ENCODE measurements at places on chromosomes 13 and 19.

DNA sequence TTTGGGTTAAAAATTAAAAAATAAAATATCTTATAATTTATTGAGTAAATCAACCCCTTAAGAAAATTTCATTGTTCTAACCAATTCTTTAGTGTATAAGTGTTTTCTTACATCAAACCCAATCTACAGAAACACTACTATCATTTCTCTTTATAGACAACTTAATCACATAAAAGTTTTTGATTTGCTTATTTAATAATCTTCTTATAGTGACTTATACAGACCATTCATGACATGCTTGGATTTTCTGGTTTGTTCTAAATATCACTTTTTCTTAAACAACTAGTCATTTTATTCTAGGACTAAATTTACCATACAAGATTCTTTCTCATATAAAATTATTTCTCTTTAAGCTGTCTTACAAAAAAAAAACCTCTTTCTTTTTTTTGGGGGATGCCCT is 27.3 kb upstream of the ZSCAN5A start:
- DNase-seq: no peak

DNA sequence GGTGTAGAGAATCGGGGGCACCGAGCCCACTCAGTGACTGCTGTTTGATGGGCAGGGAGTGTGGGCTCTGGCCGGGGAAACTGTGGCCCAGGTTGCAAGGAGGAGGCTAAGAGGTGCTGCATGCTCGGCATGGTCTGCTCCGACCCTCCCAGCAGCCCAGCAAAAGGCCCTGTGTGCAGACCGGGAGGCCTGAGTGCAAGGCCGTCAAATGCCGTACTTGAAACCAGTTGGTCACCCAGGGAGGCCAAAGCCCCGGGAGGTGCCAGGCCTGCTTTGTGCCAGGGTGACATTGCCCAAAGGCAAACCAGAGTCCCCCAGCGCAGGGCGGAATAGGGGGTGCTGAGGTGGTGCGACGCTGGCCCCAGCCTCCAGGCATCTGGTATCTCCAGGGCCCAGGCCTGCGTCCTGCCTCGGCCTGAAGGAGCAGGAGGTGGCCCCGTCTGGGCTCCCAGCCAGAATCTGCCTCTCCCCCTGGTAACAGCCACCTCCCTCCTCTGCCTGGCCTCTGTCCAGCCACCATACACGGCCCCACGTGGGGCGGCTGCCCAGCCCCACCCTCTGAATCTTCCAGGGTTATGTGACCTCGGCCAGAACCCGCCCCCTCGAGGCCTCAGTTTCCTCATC is 4.0 kb downstream of the PIK3R2 start:
- peak; percentile 12 for DNase-seq

DNA sequence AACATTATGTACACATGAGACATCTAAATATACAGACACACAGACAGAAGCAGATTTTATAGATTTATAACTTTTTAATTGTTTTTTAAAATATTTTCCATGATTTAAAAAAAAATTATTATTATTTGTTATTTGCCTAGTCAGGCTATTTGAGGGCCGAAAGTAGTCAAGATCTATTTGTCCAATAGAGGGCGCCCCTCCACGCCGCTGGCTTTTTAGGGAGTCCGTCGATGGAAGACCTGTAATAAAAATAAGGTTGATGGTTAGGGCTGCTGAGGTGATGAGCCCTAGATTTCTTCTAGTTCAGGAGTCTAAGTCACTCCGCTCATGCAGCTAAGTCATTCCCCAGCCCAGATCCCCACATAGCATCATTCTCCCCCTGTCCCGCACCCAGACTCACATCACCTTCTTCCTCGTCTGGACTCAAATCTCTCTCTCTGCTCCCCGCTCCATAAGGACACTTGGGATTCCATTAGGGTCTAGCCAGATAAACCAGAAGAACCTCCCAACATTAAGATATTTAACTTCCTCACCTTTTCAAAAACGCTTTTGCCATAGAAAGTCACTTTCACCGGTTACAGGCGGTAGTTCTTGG is 33.9 kb upstream of the CEACAM21 start:
- DNase-seq: no peak

- DNase-seq: no peak
These were observed 18.1 kb downstream of the NKPD1 start for GRCh38 chr19:45142726-45143110.

- no peak for DNase-seq
These were observed 274.9 kb downstream of the KCNRG start for GRCh38 chr13:50290186-50290585.

- no peak for DNase-seq
These were observed 3.2 kb downstream of the ZNF446 start for GRCh38 chr19:58479303-58479702.

GRCh38 chr13:90746230-90746629 is 601.3 kb upstream of the MIR17HG start:
- DNase-seq: no peak

DNA sequence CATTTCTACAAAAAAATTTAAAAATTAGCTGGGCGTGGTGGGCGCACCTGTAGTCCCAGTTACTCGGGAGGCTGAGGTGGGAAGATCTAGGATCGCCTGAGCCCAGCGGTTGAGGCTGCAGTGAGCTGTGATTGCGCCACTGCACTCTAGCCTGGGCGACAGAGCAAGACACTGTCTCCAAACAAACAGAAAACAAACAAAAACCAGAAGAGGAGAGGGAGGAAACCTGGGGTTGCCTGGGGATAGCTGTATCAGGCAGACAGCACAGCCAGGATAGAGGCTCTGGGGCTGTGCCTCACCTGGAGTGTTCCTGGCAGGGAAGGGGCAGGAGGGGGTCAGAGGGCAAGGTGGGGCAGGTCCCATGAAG is 2.6 kb upstream of the POLR2E start:
- DNase-seq: no peak

DNA sequence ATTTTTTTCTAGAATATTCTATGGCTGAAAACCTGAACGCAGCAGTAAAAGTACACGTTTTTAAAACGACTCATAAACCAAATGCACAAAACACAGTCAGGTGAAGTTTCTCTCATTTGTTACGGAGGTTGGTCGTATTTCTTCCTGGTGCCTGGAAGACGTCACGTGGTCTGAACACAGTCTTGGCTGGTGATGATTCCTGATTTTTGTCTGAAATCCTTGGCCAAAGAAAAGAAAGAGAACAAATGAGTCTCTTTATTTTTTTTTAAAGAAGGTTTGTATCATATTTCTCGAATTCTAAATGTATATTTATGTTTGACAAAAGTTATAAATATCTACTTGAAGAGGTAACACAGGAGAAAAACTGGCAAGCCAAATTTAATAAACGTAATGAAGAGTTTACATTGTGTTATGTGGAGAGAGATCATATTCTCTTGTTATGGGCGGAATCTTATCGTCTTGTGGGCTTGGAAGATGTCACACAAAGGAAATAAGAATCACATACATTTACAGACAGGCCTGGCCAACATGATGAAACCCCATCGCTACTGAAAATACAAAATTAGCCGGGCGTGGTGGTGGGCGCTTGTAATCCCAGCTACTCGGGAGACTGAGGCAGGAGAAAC is 10.0 kb upstream of the PNMA8A start:
- no peak for DNase-seq

DNA sequence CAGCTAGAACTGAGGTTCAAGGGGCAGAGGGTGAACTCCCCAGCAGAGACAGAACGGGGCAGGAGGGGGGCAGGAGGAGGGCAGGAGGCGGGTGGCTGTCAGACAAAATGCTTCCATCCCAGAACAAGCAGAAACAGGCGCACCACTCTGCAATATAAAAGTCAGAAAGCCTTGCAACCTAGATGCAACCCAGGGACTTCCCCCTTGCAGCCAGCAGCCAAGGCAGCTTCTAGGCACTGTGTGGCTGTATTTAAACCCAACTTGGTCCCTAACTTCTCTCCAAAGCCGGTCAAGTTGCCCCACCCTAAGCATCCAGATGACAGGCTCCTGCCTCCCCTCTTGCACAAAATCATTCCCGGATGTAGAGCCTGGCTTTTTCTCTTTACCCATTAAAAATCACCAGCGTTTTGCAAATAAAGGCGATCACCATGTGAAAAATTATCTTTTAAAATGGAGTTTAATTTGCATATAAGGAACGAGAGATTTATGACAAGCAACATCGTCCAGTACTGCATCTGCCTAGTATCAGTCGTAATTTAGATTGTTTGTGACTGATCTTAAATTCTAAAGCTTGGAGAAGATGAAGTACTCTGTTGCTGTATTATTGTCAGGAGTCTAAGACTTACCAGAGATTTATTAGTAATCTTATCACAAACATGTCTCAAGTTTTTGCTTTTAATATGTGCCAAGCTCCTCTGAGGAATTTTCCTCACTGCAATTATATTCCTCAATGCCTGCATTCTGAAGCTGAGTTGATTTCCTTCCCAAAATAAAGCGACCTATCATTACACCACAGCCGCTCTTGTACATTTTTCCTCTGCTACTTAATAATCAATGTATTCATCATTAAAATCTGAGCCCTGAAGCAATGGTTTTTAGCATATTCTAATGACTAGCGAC is 307.1 kb upstream of the ZNF507 start:
- no peak for DNase-seq

- DNase-seq: no peak
These were observed 4.4 kb downstream of the TRIR start for GRCh38 chr19:12730064-12730463.

DNA sequence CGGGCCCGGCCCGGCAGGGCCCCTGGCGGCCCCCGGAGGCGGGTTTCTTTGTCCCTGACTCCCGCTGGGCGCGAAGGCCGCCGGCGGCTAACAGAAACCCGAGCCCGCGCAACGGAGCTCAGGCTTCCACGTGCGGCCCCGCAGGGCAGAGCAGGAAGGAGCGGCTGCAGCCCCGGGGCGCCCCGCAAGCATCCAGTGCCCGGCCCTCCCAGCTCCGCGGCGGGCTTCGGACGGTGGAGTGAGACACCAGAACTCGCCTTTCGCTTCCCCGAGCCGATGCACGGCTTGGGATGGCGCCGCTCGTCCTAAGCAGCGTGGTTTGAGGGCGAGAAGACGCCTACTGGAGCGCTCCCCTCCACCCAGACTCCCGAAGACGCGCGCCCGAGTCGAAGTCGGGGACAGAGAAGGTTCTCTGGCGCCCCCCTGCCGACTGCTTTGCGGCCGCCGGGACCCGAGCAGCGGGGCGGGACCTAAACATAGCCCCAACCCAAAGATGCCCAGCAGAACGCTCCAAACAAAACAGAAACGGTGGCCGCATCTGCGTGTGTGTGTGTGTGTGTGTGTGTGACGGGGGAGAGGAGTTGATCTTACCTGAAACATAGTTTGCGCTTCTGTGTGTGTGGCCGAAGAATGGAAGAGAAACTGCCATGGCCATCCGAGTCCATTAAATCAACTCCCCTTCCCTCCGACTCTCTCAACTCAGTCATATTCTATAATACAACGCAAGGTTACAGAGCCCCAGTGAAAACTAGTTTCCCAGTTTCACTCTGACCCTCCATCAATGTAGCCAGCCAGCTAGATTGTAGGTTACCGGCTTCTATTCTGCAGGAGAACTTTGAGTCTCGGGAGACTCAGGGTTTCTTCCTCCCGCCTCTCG is 629 bp upstream of the FGF9 start:
- no peak for DNase-seq

DNA sequence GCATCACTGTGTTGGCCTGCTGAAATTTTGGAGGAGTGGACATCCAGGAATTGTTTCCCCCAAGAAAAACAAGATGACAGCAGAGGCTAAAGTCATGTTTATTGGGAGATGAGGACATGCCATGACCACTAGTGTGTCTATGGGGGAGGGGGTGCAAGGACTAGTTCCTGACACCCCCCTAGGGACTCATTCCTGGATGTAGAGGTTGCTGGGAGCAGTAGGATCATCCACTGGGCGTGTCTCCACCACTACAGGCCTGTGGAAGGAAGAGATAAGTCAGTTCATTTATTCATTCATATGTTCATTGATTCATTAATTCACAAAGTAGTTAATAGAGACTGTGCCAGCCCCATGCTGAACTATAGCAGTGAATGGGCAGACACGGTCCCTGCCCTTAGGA is 30.2 kb downstream of the MAP4K1 start:
- DNase-seq: no peak

DNA sequence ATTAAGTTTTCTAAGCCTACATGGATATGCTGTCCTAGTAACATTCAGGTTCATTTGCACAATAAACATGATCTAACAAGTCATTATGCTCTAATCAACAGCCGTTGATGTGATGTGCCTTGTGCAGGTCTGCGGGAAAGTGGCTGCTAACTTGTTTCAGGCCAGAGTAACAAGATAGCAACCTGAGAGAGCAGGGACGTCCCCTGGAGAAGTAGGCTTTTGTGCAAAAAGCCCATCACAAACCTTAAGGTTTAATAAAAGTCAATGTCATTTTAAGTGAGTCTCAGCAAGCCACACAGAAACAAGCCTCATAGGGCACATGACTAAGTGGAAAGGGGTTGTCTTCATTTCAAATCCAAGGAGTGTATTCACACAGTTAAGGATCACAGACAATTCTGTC is 17.6 kb downstream of the FOXO1 start:
- DNase-seq: no peak

DNA sequence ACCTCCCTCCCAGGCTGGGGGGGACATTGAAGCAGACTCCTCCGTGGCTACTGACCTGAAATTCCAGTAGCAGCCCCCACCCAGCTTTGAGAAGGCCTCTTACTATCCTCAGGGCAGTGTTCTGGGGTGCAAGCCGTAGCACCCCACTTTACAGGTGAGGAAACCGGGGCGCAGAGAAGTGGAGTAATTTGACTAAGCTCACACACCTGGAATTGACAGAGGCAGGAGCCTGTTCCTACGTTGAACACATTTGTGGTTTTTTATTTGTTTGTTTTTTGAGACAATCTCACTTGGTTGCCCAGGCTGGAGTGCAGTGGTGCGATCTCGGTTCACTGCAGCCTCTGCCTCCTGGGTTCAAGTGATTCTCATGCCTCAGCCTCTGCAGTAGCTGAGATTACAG is 14.6 kb upstream of the S1PR4 start:
- no peak for DNase-seq

DNA sequence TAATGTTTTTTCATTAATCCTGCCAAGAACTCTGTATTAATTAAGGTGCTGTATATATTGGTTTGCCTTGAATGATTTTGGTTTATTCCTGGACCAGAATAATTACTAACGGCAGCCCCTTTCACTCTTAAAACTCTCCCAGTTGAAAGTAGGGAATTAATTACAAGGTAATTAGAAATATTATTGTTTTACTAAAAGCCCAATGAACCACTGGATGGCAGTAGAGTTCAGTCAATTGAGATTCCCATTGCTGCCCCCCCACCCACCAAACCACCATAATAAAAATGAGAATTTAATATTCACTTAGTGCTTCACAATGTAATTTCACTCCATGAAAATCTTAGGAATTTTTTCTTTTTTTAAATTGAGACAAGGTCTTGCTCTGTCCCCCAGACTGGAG is 13.7 kb downstream of the WBP4 start:
- no peak for DNase-seq

DNA sequence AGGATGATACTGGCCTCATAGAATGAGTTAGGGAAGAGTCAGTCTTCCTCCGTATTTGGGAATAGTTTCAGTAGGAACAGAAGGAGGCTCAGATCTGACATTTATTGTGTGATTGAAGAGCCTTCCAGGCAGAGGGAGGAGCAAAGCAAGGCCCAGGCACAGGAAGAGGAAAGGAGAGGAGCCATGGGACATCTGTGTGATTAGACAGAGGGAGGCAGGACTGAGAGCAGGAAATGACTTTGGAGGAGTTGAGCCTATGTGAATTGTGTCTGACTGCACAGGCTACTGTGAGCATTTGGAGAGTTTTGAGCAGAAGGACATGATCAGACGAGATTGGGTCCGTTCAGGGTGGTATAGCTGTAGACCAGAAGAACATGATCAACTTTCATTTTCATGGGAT is 8.5 kb downstream of the SIGLEC7 start:
- no peak for DNase-seq
